ENCODE measurements at places on chromosomes 7 and 10. TPM values are rescaled to one million over a fixed set of nuclear protein-coding genes. Genes with fewer than 3 reads are reported as not detected.

- DNase-seq: no peak
Observed at GRCh38 chr7:115271332-115272235, 349.7 kb downstream of the MDFIC start.

- no peak for DNase-seq
Observed at GRCh38 chr10:43166207-43166879, 28.1 kb downstream of the CSGALNACT2 start.

- DNase-seq: no peak
Observed at GRCh38 chr10:43188702-43189101, 50.5 kb downstream of the CSGALNACT2 start.

DNA sequence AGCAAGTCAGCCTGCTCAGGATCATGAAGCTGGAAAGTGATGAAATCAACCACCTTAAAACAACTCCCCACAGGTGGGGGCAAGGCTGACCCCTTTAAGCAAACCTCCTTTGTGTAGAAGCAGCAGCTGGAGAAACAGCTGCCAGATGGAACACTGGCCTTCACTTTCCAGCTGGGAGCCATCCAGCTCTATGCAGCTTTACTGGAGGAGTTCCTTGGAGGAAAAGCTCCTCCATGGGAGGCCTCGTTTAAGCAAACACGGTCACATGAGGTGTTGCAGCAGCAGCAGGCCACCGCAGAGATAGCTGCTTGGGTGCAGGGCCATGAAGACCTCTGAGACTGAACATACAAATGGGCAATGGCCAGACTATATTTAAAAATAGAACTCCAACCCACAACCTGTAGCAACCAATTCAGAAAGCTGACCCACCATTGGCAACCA is 13.0 kb upstream of the DLG5 start:
- no peak for DNase-seq

DNA sequence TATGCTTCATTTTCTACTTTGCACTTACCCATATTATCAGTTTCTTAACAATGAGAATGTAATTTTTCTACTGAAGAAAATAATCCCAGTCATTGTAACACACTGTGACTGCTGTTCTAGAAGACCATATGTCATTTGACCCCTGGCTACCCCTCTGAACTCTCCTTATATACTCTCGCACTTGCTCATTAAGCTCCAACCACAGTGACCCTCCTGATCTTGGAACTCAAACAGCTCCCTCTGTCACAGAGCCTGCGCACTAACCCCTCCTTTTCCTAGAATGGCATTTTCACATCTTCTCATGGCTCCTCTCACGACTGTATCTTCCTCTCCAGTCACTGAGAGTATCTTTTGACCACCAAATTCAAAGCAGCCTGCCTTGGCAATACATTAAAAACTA is 169.7 kb downstream of the CACNA2D1 start:
- DNase-seq: no peak

GRCh38 chr7:30594048-30594539 is 584 bp upstream of the GARS1 start:
- peak; percentile 70 for DNase-seq

- peak; percentile 52 for DNase-seq
Observed at GRCh38 chr10:110725801-110726630, 81.9 kb downstream of the RBM20 start.

DNA sequence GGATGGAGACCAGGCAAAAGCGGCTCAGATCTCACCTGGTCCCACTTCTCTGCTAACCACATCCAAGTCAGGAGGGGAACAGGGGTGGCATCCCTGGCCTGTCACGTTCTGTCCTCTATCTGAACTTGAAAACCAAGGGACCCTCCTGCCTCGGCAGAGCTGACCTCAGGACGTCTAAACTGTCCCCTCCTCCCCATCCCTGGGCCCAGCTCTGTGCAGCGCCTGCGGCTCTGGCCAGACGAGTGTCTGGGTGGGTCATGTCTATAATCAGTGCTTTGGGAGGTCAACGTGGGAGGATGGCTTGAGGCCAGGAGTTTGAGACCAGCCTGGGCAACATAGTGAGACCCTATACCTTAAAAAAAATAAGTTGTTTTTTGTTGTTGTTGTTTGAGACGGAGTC is 70.0 kb upstream of the ZNF479 start:
- no peak for DNase-seq

- no peak for DNase-seq
Observed at GRCh38 chr10:67259319-67259929, 333.6 kb downstream of the LRRTM3 start.

Gene PLAC9
- total RNA-seq: not detected

Gene LIPJ
- total RNA-seq: not detected

Gene EPDR1
- total RNA-seq: not detected

Gene DNAJC2
- 53.5 TPM for total RNA-seq

Gene PIP
- not detected for total RNA-seq
